Body of pancreas (tissue), 4 donors: ENCODE measurements at places on chromosomes 7 and 10.

- peak; percentile 30 for DNase-seq
- no peak overlapping the region for H3K27ac ChIP-seq
- H3K27me3 ChIP-seq, result no peaks in the 10 kb centered on the region
- no peaks in the 10 kb centered on the region for H3K4me1 ChIP-seq
- no peak overlapping the region for H3K4me3 ChIP-seq
These were observed 32.4 kb upstream of the PWWP2B start for GRCh38 chr10:132364594-132364970.

DNA sequence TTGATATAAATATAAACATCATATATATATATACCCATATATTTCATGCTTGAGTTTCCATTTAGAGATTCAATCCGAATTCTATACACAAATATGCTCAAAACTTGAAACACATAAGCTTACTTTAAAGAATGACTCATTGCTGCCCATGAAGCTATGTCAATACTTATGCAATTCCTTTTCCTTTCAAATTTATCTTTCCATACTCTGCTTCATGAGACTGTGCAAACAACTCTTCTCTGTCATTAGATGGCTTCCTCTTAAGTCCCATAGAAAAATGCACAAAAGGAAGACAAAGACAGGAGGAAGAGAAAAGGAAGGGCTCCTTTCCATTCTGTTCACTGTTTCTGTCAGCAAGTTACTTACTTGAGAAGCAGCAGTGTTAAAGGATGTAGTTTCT is 895.7 kb upstream of the SORCS1 start:
- H3K4me3 ChIP-seq, result no peak overlapping the region
- H3K27me3 ChIP-seq, result no peaks in the 10 kb centered on the region
- DNase-seq, result no peak
- H3K27ac ChIP-seq, result no peak overlapping the region

DNA sequence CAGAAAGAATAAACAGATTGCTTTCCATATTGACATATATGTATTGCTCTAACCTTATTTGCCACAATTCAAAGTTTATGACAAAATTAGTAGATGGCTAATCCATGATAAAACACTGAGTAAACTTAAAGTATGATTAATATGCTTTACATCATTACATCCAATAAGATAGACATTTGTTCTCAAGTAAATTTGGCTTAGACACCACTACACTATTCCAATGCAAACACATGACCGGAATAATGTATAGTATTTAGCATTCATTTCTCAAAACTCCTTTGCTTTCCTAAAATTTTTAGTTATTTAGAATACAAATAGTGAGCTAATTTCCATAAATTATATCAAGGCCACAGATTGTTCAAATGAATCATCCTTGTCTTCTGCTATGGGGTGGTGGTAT is 20.2 kb downstream of the SEM1 start:
- no peak overlapping the region for H3K27ac ChIP-seq
- peaks cover 2% of the 10 kb centered on the region for H3K36me3 ChIP-seq
- H3K27me3 ChIP-seq, result no peaks in the 10 kb centered on the region
- H3K4me1 ChIP-seq, result no peaks in the 10 kb centered on the region
- DNase-seq, result no peak

- H3K4me1 ChIP-seq, result no peaks in the 10 kb centered on the region
- no peak for DNase-seq
- H3K4me3 ChIP-seq, result no peak overlapping the region
- H3K27me3 ChIP-seq, result no peaks in the 10 kb centered on the region
- H3K36me3 ChIP-seq, result peaks cover 1% of the 10 kb centered on the region
These were observed 110.6 kb upstream of the PRR15 start for GRCh38 chr7:29453021-29453420.

- H3K4me1 ChIP-seq, result peaks cover 11% of the 10 kb centered on the region
- no peaks in the 10 kb centered on the region for H3K27me3 ChIP-seq
- peaks cover 2% of the 10 kb centered on the region for H3K36me3 ChIP-seq
- DNase-seq, result no peak
These were observed 141.9 kb upstream of the KLF14 start for GRCh38 chr7:130875901-130876300.

GRCh38 chr10:96873756-96874467 is 41.8 kb downstream of the LCOR start:
- H3K4me3 ChIP-seq, result no peak overlapping the region
- DNase-seq, result no peak
- H3K36me3 ChIP-seq, result no peaks in the 10 kb centered on the region
- H3K4me1 ChIP-seq, result peaks cover 34% of the 10 kb centered on the region
